Fibroblast of villous mesenchyme (primary cell): ENCODE measurements at places on chromosomes 7 and 10. TPM values are rescaled to one million over a fixed set of nuclear protein-coding genes. Genes with fewer than 3 reads are reported as not detected.

CLDN15 gene
- total RNA-seq, result 3.2 and 4.7 TPM in 2 replicates

SLC18A3 gene
- under 0.01 TPM in 1 of 2 replicates, not detected in the other for total RNA-seq

MYOF gene
- 263 and 323 TPM in 2 replicates for total RNA-seq

DNA sequence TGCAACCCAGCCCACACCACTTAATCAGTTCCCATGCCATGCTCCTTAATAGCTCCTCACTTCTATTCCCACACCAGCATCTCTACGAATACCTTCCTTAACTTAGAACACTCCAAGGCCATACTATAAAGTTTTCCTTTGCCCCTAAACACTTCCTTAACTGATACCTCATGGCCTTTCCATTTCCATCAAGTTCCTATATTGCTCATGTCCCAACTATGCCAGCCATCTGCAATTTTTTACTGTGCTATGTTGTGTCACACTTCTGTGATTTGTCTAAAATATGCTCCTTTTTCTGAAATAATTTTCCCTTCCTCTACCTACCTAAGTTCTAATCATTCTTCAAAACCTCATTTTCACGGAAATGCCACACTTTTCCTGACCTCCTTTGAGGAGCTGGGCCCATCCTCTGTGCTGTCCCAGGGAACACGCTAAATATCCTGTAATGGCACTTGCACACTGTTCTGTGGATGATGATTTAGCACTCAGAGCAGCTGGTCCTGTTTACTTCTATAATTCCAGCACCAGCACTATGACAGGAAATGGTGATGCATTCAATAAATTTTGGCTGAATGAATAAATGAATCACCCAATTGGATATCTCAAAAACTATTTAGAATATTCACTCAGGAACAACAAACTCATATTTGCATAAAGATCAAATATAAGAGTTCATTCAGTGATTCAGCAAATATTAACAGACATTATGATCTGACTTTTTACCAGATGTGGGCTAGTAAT lies 266.5 kb upstream of the HGF start:
- DNase-seq, result peak; percentile 59

- DNase-seq, result peak; percentile 85
These were observed 1.5 kb downstream of the UNC5B start for GRCh38 chr10:71213761-71214440.

NPSR1 gene
- total RNA-seq, result not detected in 2 replicates

DNA sequence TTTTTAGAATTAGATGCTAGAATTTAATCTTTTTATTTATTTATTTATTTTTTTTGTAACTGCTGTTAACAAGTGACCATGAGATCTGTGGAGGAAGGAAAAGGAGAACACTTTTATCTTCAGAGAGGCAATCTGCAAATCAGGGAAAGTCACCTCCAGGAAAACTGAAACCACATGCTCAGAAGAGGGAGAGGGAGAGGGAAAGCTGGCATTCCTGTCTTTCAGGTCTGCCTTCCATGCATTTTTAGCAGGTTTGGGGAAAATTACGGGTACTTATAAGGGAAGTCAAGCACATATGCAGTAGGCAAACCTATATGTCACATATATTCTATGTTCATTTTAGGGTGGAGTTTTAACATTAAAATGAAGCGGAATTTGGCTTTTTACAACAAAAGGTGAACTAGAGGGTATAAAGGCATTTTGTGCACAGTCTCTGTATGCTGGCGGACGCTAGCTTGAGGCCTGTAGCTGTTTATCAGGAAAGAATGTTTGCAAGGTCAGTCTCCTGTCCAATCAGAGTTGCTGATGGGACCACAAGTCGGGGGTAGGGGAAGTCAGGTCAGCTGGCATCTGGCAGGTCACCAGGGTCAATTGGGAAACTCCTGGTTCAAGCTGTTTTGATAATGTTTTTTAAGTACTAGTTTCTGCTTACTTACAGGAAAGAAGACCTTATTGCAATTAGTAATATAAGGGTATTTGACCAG lies 333.5 kb downstream of the GPR158 start:
- no peak for DNase-seq

GLI3 gene
- 4.3 and 7.1 TPM in 2 replicates for total RNA-seq

DNA sequence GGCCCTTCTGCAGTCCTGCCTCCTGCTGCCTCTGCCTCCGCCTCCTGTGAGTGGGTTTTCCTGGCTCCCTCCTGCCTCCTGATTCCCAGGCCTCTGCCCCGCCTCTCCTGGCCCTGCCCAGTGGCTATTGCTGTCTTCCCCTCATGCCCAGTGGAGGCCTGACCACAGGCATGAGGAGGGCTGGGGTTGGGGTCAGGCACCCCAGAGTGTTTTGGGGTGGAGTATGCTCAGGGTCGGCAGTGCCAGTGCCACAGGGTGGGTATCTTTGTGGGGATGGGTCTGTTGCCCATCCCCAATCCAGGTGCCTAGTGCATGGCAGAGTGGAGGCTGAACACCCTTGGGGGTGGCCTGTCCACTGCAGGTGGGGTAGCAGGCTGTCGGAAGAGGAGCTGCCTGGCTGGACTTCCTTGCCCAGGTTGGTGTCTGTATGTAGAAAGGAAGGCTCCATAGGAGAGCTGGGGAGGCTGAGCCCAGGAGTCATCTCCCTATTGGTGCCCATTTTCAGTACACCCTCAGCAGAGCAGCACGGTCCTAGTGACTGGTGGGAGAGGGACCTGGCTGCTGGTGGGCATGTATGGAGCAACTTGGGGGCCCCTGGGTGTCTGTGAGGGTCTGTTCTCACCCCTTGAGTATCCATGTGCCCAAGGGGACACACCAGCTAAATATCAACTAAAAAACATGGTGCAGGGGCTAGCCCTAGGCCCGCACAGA lies 62.2 kb downstream of the ARHGAP22 start:
- no peak for DNase-seq

DNA sequence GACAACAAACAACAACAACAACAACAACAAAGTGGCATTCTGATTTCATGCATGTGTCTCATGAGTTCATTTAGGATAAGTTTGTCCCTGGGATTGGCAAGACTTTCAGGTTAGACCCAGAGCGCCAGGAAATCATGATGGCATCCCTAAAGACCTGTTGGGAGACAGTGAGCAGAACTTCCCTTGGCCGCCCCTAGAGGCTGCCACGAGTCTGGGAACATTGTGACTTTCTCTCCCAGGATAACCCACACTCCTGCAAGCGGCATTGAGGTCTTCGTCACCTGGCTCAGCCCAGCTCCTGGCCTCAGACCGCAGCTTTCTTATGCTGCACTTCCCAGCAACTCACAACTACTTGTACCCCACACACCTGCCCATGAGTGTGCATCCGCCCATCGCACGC lies 80.5 kb upstream of the RNF32 start:
- no peak for DNase-seq

GRCh38 chr7:156539999-156540398 lies 100.6 kb upstream of the RNF32 start:
- no peak for DNase-seq

DNA sequence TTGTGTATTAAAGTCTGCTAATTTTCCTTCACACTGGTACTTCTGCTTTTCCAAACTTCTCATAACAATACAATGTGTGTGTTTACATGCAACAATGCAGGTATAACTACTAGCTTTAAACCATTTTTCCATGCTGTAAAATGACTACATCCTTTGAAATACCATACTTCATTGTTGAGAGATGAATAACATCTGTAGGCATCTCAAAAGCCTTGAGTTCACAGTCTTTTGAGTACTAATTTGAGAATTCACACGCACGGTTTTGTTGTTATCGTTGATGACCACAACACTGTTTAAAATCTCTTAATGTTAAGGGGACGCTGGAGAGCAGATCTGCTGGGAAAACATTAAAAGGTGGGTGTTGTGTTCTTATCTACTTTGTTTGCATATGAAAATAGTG lies 37.4 kb downstream of the SEMA3A start:
- DNase-seq, result no peak

- DNase-seq, result no peak
These were observed 729.3 kb upstream of the AUTS2 start for GRCh38 chr7:68868978-68869377.

DNA sequence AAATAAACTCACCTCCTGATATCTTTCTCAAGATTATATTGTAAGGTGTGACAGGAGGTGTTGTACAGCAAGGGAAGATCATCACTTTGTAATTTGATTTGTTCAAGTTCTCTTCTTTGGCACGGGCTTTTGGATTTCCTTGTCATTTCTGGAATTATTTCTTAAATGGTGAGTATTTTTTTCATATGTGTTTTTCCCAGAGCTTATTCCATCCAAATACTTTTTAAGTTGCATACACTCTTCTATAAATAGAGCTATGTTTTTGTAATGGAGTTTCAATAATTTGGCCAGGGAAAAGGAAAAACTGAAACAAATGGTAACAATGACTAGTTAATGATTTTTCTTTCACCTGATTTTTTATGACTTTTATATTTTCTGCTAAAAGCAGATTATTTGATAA lies 92.5 kb downstream of the CFAP58 start:
- DNase-seq, result no peak

GRCh38 chr10:73332379-73332778 lies 26.3 kb downstream of the CFAP70 start:
- no peak for DNase-seq

HOXA9 gene
- 17.1 and 20.3 TPM in 2 replicates for total RNA-seq

ADAM8 gene
- 2.3 and 7.8 TPM in 2 replicates for total RNA-seq

DNA sequence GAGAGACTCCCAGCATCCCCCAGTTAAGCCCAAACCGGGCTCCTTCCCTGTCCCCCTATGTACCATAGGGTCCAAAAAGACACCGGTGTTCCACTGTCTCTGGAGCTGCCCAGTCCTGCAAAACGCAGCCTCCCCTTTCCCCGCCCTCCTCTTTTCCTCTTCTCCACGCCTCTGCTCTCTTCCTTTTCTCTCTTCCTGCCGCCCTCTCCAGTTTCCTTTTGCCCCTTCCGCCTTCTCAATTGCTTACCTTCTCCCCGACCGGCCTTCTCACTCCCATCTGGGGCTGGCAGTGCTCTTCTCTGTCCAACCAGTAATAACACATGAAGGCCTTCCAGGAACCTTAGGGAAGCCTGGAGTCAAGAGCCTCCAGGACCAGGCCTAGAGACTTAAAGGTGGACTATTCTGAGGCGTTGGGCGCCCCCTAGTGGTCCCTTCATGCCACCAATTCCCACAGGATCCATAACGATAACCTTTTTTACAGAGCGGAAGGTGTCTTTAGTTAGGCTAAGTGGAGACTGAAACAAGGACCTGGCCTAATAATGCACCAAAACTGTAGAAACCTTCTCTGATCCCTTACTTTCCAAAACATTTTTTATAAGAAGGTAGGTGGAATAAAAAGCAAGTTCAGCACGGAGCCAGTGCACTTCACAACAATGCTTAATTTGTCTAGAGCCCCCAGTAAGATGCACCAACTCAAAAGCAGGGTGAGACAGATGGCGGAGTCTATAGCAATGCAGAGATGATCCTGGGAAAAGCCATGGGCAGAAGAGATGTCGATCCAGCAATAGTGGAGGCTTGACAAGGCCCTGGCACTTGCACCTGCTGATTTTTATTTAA lies 27.2 kb upstream of the MSRB2 start:
- DNase-seq, result peak; percentile 77

- no peak for DNase-seq
These were observed 130.8 kb downstream of the DNAJB6 start for GRCh38 chr7:157467496-157468212.

- no peak for DNase-seq
These were observed 81.9 kb downstream of the CREM start for GRCh38 chr10:35208536-35208935.

CCDC136 gene
- 9.9 and 10.6 TPM in 2 replicates for total RNA-seq

DNA sequence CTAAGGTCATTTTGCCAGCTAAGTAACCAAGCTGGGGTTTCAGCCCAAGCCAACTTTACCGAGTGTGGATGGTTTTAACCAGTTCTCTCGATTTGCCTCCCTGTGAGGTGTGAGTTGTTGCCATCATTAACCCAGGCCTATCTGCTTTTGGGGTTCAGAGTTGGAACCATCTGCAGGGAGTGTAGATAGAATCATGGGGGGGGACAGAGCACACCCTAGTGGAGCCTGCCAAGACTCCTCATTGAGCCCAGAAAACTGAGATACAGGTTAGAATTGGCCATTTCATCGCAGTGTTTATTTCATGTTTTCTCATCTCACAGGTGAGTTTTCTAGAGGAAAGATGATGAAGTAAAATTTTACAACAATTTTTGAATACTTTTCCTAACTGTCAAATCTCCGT lies 133.6 kb downstream of the SDK1 start:
- no peak for DNase-seq

UNCX gene
- not detected in 2 replicates for total RNA-seq

KDM7A gene
- 3.9 and 4.5 TPM in 2 replicates for total RNA-seq

DNA sequence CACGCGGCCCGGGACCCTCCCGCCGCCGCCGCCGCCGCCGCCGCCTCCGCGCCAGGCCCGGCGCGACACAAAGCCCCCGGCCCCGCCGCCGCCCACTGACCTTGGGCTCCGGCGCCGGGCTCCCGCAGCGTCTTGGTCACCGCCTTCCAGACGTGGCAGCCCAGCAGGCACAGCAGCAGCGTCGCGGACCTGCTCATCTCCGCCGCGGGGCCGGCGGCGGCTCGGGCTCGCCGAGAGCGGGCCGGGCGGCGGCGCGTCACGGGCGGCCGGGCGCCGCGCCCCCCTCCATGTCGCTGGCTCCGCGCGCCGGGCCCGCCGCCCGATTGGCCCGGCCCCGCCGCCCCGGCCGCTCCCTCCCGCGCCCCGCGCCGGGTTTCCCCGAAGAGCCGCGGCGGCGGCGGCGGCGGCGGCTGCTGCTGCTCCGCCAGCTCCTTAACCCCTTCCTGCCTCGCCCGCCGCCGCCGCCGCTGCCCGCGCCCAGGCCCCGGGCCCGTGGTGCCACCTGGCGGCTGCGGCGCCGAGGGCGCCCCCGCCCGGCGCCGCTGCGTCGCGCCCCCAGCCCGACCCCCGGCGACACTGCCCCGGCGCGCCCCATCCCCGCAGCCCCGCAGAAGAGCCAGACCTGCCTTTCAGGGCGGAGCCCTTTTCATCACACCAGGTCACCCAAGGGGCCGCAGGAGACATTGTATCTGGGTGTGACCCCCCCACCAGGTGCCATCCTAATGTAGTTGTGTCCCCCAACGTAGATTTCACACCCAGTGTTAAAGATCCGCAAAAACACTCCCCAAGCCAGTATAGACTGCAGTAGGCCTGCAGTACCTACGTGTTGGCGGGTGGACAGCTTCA lies at the start of gene FAM171A1:
FAM171A1 (minus strand) TSS at position 434 of the 846 bp plus-strand sequence; CDS start at position 197, 237 bp downstream.
- DNase-seq, result peak; percentile 49

- DNase-seq, result no peak
These were observed 38.2 kb upstream of the GTF2I start for GRCh38 chr7:74619235-74619860.

GRCh38 chr10:130936851-130937250 lies 374.7 kb downstream of the TCERG1L start:
- DNase-seq, result no peak

- DNase-seq, result no peak
These were observed 395.0 kb downstream of the ZWINT start for GRCh38 chr10:55966101-55966500.

- DNase-seq, result no peak
These were observed 589.1 kb upstream of the GALNT17 start for GRCh38 chr7:70542750-70543376.

SFTPA1 gene
- total RNA-seq, result not detected in 2 replicates

GRCh38 chr7:102098986-102099385 lies 187.7 kb upstream of the SH2B2 start:
- no peak for DNase-seq

- peak; percentile 94 for DNase-seq
These were observed 77.6 kb downstream of the BICC1 start for GRCh38 chr10:58590152-58590840.
